ENCODE measurements at places on chromosomes 1 and 21. TPM values are rescaled to one million over a fixed set of nuclear protein-coding genes. Genes with fewer than 3 reads are reported as not detected.

Gene RBM34
- polyA plus RNA-seq: 64.6 TPM

Gene IL20
- not detected for polyA plus RNA-seq

Gene FASLG
- not detected for polyA plus RNA-seq

Gene RNU5D-1
- not detected for polyA plus RNA-seq

Gene OPTC
- not detected for polyA plus RNA-seq

Gene ZNF672
- polyA plus RNA-seq: 15.6 TPM

Gene THEMIS2
- polyA plus RNA-seq: not detected

Gene S100A3
- polyA plus RNA-seq: not detected

Gene ADGRL4
- polyA plus RNA-seq: 11.7 TPM

Gene COP1
- polyA plus RNA-seq: 31.7 TPM

Gene KCNE2
- polyA plus RNA-seq: 0.70 TPM

Gene ST6GALNAC3
- 8.5 TPM for polyA plus RNA-seq

Gene CLCNKA
- 0.32 TPM for polyA plus RNA-seq

Gene CD1B
- not detected for polyA plus RNA-seq

Gene LCE1A
- not detected for polyA plus RNA-seq

Gene ETV3L
- not detected for polyA plus RNA-seq

Gene ZNF593OS
- 1.1 TPM for polyA plus RNA-seq

Gene GBP5
- polyA plus RNA-seq: 1.4 TPM

Gene PTGFR
- 36.8 TPM for polyA plus RNA-seq

Gene IVL
- not detected for polyA plus RNA-seq

Gene UBE2Q1
- polyA plus RNA-seq: 101 TPM

Gene KIF14
- polyA plus RNA-seq: not detected

Gene OR2M5
- not detected for polyA plus RNA-seq

Gene RNU1-4
- not detected for polyA plus RNA-seq

Gene PGLYRP3
- 2.2 TPM for polyA plus RNA-seq

Gene ZNF670
- 3.5 TPM for polyA plus RNA-seq

Gene BATF3
- polyA plus RNA-seq: 0.64 TPM

Gene PTPN14
- polyA plus RNA-seq: 28.4 TPM

Gene GPR61
- 1.9 TPM for polyA plus RNA-seq

Gene OR10X1
- polyA plus RNA-seq: not detected

Gene SPRR2B
- polyA plus RNA-seq: not detected

Gene TRIM62
- 5.9 TPM for polyA plus RNA-seq

Gene RPAP2
- 22.8 TPM for polyA plus RNA-seq

Gene SYCP1
- not detected for polyA plus RNA-seq

Gene NHLH1
- 0.65 TPM for polyA plus RNA-seq

Gene RAB7B
- 19.4 TPM for polyA plus RNA-seq

Gene NR1I3
- polyA plus RNA-seq: 0.94 TPM

Gene DISP1
- polyA plus RNA-seq: 13.7 TPM

Gene ZNF648
- 0.08 TPM for polyA plus RNA-seq

Gene HRNR
- 0.21 TPM for polyA plus RNA-seq
